ENCODE measurements at places on chromosomes 16 and 17.

DNA sequence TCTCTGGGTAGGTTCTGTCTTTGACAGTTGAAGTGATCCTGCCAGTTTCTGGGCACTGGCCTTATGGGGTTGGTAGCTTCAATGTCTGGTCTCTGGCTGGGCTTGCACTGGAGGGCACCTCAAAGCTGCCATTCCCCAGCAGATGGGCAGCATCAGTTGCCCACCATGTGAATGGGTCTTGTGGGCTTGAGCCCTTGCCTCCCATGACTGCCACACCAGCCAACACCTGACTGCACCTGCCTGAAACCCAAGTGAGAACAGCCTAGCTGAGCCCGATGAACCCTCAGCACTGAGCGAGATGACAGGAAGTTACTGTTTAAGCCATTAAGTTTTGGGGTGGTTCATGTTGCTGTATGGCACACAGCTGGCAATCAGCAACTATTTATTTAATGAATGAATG lies 69.1 kb upstream of the AXIN2 start:
- DNase-seq, result no peak

GRCh38 chr17:49497148-49498028 lies 2.3 kb downstream of the NGFR start:
- no peak for DNase-seq

- DNase-seq, result no peak
Observed at GRCh38 chr16:54266363-54266955, 20.1 kb downstream of the IRX3 start.

- DNase-seq, result no peak
Observed at GRCh38 chr17:58756246-58757161, 850 bp downstream of the PPM1E start.

DNA sequence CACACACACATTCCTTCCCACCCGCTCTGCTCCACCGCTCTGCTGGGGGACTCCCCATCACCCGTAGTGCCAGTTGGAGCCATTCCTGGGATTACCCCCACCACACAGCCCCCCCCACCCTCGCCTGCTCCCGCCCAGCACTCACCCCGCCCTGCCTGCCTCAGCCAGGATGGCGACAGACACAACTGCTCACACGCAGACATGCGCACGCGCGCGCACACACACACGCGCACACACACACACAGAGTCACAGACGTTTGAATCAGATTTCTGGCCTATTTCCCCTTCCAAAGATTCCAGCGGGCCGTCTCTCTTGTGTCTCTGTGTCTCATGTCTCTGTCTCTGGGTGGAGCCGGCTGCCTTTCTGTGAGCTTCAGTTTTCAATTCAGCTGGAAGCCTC lies 4.4 kb downstream of the CACNA1G start:
- DNase-seq, result no peak

- DNase-seq, result no peak
Observed at GRCh38 chr17:17787568-17787967, 49.2 kb downstream of the SREBF1 start.

DNA sequence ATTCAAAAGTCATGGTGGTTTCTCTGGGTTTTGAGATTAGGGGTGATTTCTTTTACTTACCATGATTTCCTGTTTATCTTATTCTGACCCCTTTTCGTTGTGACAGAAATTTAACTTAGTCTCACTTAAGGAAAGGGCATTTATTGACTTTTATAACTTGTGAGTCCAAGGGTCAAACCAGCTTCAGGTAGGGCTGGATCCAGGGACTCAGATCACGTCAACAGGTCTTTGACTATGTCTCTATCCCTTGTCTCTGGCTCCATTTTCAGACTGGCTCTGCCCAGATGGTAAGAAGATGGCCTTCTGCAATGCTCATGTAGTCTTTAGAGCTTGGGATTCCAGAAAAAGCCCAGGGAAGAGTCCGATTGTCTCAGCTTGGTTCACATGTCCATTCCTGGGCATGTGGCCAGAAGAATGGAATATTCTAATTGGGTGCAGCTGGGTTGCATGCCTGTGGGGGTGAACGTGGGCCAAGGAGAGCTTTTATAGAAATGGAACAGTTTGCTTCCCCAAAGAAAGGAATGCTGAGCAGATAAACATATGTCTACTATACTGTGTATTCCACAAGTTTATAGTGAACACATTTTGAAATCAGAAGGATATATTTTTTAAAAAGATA lies 13.4 kb downstream of the USP43 start:
- no peak for DNase-seq

DNA sequence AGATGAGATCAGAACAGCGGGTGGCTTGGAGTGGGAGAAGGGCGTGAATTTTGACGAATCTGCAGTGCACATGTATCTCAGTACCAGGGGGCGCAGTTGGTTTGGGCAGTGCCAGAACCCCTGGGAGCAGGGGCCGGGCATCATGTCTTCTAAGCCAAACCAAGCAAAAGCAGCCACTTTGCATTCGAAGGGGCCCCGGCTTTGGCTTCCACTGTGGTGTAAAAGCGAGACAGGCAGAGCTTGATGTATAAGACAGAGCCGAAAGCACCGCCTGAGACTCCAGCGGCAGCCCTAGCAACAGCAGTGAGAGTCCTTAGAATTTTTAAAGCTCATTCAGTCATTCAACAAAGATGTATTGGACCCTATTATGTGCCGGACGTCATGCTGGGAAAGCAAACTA lies 3.8 kb upstream of the XYLT1 start:
- no peak for DNase-seq

DNA sequence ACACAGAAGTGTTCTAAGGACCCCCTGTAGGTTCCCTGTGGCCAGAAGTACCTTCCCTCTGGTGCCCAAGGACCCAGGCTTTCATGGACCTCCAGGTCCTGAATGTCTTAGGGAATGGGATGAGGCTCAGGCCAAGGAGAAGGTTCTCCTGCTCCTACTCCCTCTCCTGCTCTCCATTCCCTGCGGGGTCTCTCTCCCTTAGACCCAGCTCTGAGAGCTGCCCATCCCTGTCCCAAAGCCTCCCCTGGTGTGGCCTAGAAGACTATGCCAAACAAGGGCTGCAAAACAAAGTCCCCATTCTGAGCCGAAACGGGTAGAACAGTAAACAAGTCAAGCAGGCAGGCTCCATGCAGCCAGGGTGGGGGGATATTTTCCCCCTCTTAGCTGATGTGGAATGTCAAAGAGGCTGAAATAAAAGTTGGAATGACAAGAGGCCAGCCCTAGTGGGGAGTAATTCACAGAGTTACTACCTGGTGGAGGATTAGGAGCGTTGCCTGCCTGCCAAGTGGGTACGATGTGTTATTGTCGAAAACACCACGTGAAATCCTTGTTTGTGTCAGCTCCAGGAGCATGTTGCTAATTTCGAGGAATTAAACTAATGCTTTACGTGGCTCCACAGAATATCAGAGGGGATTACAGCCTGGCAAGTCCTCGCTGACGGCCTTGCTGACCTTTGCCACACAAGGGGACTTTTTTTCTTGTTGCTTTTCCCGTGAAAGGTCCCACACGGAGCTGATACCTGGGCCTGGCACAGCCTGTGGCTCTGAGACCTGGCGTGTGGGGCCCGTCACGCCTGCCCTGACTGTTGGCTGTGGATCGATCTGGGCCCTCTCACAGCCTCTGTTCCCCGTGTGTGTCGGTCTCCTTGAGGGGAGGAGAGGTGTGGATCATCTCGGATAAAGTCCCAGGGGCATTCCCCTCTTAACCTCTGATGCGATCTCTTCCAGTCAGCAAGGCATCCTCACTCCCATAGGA lies 2.9 kb downstream of the WFIKKN2 start:
- DNase-seq, result no peak

DNA sequence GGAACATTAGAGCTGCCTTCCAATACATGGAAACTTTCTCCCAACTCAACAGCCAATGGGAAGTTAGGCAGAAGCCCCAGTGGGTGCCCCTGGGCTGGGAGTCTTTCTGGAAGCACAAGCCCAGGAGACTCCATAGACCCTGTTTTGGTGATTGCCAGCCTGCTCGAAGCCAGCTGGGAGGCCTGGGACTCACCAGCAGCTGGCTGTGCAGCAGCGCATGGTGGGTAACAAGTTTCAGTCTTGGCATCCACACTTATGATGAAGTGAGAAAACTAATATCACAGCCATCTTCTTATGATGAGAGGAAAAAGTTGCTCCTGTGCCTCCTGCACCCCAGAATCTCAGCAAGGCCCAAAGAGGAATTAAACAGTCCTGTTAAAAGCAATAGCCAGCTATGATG lies 522.5 kb upstream of the CDH5 start:
- no peak for DNase-seq

GRCh38 chr16:1175566-1176279 lies 22.8 kb downstream of the CACNA1H start:
- DNase-seq, result no peak

GRCh38 chr16:47851146-47851545 lies 304.6 kb downstream of the ABCC12 start:
- DNase-seq, result no peak

- no peak for DNase-seq
Observed at GRCh38 chr17:14605267-14605599, 304.4 kb downstream of the HS3ST3B1 start.

DNA sequence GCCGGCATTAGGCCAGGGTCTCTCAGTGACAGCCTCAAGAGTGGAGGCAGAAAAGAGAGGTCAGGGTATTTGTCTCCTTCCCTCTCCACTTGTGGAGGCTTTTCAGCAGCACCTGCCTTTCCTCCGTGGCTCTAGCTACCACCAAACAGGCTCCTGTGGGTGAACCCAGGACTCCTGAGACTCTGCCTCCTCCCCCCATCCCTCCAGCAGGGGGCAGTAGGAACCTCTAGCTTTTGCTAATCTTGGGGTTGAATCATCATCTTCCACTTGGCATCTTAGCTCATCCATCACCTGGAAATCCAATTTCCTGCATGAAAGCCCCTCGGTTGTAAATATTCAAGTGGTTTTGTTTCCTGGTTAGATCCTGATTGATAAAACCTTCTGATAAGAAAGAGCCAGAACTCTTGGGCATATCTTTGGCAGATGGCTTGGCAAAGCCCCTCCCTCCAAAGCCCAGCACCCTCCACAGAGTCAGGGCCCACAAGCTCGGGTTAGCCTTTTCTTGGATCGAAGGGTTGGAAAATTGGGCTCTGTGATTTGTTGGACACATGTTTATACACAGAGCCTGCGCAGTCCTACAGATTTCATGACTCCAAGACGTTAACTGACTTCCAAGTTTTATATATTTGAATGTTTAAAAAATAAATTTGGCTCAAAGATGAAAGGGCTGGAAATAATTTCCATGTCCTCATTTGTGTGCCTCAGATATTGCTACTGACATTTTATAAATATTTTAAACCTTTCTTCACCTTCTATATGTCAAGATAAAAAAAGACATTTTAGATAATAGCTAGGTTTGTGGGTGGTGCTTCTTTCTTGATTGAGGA lies 322.1 kb downstream of the MAP2K4 start:
- no peak for DNase-seq

DNA sequence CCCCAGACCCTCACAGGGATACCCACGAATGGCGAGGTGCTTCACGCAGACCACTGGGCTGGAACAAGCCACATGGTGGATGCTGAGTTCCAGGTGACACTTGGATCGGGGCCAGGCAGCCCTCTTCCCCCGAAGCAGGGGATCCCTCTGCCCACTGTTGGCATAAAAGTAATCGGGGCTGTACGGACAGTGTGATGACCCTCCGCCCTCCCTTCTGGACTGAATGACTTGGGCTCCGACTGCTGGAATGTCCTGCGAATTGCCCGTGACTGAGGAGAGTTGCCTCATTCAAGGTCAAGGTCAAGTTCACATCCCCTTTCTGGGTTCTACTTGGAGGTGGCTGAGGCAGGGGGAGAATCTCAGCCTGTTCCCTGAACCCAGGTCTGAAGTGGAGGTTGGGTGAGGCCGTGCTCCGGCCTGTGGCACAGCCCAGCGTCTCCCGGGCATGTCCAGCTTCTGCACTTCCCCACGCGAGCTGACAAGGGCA lies 28.5 kb upstream of the CREBBP start:
- DNase-seq, result no peak

DNA sequence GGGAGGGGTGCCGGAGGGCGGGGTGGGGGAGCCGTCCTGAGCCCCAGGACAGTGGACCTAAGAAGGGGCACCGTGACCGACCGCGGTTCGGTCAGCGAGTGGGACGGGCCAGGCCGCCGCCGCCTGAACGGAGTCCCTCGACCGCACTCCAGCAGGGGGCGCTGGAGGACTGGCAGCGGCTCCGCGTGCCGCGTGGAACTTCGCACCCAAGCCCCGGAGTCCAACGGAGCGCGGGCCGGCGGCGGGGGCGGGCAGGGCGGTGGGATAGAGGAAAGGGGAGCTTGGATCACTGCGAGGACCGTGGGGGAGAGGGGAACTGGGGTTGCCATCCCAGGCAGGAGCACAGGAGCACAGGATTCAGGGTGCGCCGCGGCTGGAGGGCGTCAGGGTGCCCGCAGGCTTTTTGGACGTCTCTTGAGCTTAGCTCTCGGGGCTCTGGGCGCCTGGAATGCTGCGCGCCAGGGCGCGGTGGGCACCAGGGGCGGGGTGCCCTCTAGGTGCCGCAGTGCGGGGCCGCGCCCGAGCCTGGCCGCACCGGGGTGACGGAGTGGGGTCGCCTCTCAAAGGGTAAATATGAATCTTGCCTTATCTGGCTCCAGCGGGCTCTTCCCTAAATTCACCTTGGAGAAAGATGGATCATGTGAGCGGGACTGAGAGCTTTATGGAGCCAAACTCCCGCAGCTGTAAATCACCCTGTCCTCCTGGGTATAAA lies 379 bp upstream of the OTOP2 start:
- DNase-seq, result peak; percentile 22

DNA sequence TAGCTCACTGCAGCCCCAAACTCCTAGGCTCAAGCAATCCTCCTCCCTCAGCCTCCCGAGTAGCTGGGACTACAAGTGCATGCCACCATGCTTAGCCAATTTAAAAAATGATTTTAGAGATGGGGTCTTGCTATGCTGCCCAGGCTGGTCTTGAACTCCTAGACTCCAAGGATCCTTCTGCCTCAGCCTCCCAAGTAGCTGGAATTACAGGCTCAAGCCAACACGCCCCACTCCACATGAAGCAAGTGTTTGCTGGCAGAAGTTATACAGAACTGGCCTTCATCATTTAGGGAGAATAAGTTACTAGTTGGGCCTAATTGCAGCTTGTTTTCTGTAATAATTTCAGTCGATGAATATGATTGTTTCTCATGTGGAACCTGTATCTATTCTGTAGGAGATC lies 68.0 kb downstream of the SHISA6 start:
- no peak for DNase-seq

GRCh38 chr16:73304008-73304774 lies 256.3 kb upstream of the ZFHX3 start:
- no peak for DNase-seq

GRCh38 chr17:75891022-75891604 lies 5.6 kb downstream of the TRIM65 start:
- no peak for DNase-seq

- DNase-seq, result no peak
Observed at GRCh38 chr17:42403150-42403549, 14.9 kb upstream of the STAT3 start.

DNA sequence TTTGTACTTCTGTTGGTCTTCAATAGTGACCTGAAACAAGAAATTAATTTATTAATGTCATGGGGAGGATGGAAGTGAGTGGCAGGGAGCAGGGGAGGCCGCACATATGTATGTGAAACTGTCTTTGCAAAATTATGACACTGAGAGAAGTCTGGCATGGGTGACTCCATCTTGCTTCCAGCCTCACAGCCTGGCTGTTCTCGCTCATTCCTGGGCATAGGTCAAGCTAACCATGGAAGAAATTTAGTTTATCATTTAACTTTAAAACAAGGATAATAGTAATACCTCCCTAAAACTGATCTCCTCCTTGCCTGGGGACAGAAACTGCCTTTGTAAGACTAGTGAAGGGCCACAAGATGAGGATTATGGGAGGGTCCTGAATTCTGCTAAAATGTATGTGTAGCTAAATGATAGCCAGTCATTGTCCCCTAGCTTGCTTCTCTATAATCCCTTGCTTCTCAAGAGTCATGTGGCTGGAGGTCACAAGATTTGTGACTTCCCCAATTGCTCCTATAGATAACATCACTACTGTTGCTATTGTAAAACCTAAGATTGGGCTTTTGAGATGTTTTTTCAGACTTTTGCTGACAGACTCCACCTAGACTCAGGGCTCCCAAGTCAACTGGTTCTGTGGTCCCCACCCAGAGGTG lies 126.0 kb downstream of the HS3ST3A1 start:
- no peak for DNase-seq
